ENCODE measurements at places on chromosomes 1 and 21. TPM values are rescaled to one million over a fixed set of nuclear protein-coding genes. Genes with fewer than 3 reads are reported as not detected.

PDXK gene
- total RNA-seq, result 52.5 TPM

STIL gene
- 9.6 TPM for total RNA-seq

CTSS gene
- 5.5 TPM for total RNA-seq

RHOU gene
- total RNA-seq, result 0.37 TPM

SELL gene
- total RNA-seq, result under 0.01 TPM

DIPK1A gene
- 5.9 TPM for total RNA-seq

SLC45A1 gene
- 3.3 TPM for total RNA-seq

COL6A2 gene
- 2,374 TPM for total RNA-seq

Data from subcutaneous preadipocyte (primary cell).